ENCODE measurements at places on chromosomes 2 and 18.

- no peak for DNase-seq
These were observed 61.7 kb upstream of the ITGB6 start for GRCh38 chr2:160261732-160262131.

GRCh38 chr18:5582076-5582475, 38.3 kb upstream of the EPB41L3 start:
- DNase-seq, result no peak

GRCh38 chr2:137500599-137500998, 463.7 kb upstream of the HNMT start:
- DNase-seq, result no peak

DNA sequence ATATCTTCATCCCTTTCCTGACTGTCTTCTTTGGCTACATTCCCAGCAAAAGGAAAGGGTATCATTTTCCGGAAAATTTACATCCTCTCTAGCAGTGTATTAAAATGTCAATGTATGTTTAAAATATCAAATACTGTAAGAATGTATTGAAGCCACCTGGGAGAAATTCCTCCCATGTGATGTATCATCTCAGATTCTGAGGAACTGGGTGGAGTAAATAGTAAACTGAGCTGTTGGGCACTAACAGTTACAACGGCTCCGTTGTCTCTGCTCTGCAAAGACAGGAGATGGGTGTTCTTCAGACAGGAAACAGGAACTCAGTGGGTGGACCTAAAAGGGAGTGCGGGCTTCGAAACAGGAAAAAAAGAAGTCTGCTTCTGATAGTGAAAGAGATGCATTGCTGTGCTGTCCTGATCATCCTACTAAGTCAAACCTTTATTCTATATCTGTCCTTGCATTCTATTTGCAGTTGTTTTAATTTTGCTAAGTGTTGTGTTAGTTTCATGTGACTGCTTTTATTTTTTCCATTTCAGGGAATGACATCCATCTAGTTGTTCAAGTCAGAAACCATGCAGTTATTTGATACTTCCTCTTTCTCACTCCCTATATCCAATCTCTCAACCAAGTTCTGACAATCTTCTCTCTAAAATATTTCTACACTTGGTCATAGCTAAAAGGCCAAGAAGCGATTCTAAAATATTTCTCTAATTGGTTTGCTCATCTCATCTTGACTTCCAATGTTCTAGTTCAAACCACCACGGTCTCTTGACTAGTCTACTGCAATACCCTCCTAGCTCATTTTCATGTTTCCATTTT, 19.4 kb downstream of the DOK1 start:
- DNase-seq, result no peak

- DNase-seq, result no peak
These were observed 12.9 kb downstream of the UBR3 start for GRCh38 chr2:169839954-169840746.

DNA sequence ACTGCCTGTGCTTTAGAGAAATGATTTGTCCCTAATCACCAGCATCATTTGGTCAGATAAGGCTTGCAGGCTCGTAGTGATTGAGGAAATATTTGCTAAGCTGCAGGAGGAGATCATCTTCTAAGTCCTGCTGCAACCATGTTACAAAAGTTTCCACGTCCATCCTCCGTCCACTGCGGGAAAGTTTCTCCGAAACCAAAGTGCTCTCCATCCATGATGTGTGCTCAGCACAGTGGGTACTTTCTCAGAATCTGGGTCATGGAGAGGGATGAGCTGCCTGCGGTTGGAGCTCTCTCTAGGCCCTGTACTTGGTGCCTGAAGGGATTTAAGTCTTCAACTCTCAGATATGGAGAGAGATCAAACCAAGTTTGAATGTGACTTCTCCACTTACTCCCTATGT, 39.3 kb downstream of the IL1RL2 start:
- no peak for DNase-seq

- no peak for DNase-seq
These were observed 24.2 kb downstream of the CDH2 start for GRCh38 chr18:28152754-28153153.

DNA sequence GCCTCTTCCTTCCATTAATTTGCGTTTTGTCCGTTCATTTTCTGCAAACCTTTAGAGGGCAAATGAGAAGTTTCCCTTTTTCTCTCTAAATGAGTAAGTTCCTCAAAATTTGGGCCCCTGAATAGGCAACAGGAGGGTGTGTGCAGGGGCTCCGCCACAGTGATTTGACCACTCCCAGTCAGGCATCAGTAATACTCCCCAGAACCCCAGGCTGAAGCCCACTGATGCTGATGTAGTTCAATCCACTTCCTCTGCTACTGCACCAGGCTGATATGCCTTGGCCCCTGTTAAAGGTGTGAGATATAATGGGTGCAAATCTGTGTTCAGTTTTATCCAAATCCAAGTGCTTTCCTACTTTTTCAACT, 1150.0 kb downstream of the RPIA start:
- no peak for DNase-seq

GRCh38 chr18:9436206-9436929, 38.9 kb upstream of the RALBP1 start:
- DNase-seq, result no peak

DNA sequence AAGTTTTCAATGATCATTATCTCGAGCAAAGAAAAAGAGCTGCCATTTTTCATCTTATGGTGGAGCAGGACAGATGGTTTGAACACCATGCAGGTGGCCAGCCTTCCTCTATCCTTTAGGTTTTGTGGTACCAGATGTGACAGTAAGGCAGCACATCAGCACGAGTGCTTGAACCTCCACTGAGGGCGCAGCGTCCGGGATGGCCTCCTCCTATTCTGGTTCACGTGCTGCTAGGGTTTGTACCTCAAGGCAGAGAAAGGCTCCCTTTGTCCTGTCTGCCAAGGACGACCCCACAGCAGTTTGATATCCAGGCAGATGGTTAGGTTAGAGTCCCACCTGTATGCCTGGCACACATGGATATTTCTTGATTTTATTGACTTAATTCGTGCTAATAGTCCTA, 50.2 kb downstream of the DCDC2C start:
- DNase-seq, result no peak

DNA sequence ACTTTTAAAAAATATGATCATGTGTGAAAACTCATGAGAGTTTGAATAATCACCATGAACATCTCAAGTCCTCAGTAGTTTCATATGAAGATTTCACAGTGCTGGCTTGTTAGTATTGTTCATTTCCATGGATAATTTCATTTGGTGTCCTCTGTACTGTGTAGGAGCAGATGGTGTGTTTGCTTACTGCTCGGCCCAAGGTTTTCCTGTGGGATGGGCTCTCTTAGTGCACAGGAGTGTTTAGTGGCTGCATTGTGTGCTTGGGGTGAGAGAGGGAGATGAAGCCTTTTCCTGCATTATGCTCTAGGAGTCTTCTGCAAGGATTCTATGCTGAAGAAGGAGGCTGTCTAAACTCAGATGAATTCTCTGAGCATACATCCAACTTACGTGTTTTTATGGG, 270.6 kb downstream of the SOCS6 start:
- no peak for DNase-seq

DNA sequence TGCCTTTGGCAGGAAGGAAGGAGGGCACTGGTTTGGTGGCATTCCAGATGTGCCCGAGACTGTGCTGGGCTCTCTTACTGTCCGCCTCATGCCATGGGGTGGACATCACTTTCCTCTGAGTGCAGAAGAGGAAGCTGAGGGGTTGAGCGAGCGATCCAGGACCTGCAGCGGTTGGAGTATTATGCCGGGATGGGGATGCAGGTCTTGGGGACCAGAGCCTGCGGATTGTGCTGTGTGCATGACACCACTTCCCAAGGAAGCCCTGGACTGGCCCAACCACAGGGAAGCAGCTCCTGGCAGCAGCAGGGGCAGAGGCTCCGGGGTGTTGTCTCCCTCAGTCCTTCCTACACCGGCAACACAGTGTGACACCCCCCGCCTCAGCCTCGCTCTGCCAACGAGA, 44.5 kb downstream of the ATP6V1C2 start:
- DNase-seq, result no peak

Measured in NCI-H2029 treated with DMSO at 0.1 percent for 48 hours (cell line).